NCI-H460 (cell line): ENCODE measurements at places on chromosomes 11 and 22.

DNA sequence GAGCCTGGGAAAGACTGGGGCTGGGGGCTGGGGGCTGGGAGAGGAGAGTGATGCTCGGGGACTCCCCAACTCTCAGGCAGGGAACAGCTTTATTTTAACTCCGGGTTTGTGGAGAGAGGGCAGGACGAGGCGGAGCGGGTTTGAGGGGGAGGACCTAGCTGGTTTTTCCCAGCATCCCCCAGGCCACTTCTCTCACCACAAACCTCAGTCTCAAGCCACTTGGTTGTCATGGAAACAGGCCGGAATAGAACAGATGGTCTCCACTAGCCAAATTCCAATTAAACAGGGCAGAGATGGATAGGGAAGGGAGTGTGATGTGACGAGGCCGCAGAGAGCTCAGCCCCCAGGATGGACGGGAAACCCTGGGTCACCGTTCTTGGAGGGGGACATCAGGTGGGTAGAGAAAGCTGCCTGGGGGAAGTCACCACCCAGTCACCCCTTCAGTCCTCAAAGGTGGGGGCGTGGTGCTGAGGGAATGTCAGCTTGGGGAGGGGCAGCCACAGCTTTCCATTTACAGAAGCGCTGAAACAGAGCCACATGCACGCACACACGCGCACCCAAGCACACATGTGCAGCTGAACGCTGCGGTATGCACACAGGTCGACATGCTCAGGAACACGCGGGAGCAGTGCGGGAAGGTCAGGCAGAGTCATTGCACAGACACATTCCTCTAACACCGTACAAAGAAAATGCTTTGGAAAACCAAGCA lies 19.2 kb downstream of the NECTIN1 start:
- no peak for DNase-seq

GRCh38 chr11:102306048-102306597 lies 11.2 kb upstream of the BIRC3 start:
- DNase-seq, result no peak

DNA sequence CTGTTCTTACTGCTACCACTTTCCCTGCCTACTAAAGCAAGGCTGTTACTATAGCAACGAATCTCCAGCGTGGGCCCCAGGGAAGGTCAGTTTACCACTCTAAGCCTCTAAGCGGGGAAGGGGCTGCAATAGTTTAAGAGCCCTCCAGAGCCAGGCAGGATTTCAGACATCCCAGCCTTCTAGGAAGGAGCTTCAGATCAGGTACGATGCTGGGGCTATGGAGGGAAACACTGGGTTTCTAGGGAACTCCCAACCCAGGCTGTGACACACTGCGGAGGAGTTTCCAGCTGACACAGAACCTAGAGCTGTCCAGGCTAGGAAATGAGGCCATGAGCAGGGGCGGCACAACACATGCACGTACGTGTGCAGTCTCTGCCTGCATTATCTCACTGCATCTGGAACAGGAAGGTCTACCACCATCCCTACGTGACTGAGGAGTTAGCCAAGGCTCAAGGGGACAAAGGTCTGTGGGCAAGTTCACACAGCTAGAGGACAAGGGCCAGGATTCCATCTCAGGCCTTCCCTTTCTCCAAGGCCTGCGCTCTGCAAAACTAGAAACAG lies 20.4 kb downstream of the HPS4 start:
- DNase-seq, result no peak

DNA sequence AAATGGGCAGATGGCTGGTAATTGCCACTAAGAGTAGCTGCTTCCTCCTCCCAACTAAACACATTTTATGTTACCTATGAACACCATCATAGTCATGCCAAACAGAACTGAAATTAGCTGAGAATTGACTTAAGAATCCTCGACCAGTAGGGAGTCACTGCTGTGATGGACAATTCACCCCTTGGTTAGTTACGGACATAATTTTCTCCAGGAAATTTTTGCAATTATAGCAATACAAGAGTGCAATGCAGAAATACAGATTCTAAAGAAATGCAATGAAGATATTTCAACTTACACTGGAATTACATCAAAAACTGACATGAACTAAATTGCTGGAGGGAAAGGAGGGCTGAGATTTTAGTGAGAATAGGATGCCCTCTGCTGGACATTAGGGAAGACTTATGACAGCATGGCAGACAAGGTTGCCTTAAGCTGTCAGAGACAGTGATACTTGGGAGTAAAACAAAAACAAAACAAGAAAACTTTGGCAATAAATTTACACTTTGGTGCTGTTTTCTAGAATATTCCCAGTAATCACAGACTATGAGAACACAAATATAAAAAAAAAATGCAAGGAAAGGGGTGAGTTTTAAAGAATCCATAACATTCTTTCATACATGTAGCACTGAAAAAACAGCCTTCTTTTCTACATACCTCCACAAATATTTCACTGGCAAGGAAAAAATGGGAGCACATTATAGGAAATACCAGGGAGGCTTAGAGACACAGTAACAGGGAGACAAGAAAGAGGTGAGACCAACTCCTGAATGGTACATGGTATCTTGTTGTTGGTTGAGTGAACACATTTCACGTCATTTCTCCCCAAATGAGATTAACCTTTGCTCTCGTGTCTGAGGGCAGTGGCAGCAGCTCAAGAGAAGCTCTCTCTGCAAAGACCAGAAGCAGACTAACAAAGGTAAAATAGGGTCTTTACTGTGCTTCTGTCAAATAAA lies 11.2 kb upstream of the PPP2R1B start:
- peak; percentile 55 for DNase-seq

- DNase-seq, result no peak
Observed at GRCh38 chr22:46966846-46967245, 204.4 kb downstream of the TBC1D22A start.
